Stimulated activated CD8-positive, alpha-beta memory T cell treated with anti-CD3 and anti-CD28 coated beads, Interleukin-7, amount 100 ng/mL, for 1 hour (primary cell): ENCODE measurements at places on chromosomes 7 and 10.

DNA sequence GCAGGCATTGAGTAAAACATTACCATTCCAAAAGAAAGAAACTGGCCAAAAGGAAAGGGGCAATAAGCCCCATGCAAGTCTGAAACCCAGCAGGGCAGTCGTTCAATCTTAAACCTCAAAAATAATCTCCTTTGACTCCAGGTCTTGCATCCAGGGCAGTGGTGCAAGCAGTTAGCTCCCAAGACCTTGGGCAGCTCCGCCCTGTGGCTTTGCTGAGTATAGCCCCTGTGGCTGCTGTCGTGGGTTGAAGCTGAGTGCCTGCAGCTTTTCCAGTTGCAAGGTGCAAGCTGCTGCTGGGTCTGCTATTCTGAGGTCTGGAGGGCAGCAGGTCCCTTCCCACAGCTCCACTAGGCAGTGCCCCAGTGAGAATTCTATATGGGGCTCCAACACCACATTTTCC, 580.1 kb upstream of the AUTS2 start:
- DNase-seq = no peak

- DNase-seq = no peak
Measured at GRCh38 chr10:119350502-119351097, 143.2 kb downstream of the GRK5 start.

DNA sequence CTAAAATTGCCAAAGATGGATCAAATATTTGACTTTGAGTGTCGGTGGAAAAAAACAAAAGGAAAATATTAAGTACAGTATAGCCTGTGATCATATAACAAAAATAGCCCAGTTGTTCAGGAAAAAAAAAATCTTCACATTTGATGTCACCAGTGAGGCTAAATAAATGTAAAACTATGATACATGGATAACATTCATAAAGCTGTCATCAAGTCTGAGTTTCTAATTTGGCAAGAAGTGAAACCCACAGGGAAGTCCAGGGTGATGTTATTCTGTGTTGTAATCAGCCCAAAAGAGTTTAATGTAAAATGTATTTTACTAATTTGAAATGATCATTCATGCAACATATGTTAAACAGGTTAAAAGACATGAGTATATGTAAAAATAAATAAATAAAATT, 908.0 kb downstream of the PCDH15 start:
- no peak for DNase-seq

GRCh38 chr7:155326385-155326784, 28.7 kb downstream of the INSIG1 start:
- DNase-seq = no peak
